ENCODE measurements at places on chromosomes 12 and 14.
A peak's percentile ranks its signal among the peaks of the same experiment; 100 is the strongest.

DNA sequence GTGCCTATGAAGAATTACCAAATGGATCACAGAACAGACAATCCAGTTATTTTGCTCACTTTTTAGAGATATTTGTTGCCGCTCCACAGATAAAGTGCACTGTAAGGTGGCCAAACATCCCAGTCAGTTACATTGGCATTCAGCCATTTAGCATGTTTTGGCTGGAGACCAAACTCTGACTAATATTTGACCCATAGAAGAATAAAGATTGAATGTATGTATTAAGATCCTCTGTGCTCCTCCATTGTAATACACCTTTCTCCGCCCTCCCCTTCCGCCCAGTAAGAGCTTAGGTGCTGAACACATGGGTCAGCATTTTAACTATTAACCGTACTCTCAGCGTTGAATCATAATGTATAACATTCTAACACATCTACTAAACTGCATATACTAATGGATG lies 163.4 kb downstream of the ANO6 start:
- DNase-seq = no peak

GRCh38 chr12:105850103-105850968 lies 288.4 kb downstream of the NUAK1 start:
- DNase-seq = no peak

GRCh38 chr14:24279301-24280186 lies 8.1 kb upstream of the RABGGTA start:
- DNase-seq = peak; percentile 61

GRCh38 chr12:7605900-7606465 lies 59.7 kb downstream of the APOBEC1 start:
- no peak for DNase-seq

DNA sequence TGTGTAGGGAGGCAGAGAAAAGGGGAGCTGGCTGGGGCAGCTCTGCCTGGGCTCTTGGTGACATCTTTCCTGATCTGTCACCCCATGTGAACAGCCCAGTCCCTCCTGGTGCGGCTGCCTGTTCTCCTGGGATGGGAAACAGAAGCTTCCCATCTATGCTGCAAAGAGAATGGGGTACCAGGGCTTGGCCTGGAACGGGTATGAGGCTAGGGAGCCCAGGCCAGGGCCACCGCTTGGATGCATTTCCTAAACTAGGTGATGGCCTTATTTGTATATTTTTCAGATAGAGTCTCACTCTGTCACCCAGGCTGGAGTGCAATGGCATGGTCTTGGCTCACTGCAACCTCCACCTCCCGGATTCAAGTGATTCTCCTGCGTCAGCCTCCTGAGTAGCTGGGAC lies 48.6 kb upstream of the PRMT8 start:
- DNase-seq = no peak

DNA sequence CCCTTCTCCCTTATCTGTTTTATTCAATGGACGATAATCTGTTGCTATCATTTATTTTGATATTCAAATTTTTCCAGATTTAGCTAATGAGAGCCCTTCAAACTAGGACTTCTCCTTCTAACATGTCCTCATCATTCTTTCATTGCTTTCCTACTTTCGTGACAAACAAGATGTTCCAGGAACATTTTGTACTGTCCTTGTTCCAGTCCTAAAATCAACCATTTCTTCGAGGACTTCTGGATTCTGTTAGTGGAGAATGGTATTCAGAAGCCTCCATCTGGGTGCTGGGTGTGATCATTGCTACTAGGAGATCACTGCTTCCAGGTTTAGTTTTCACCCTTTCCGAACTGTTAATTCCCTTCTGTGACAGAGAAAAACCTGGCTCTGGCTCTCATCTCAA lies 29.5 kb upstream of the FBXO34 start:
- DNase-seq = no peak

GRCh38 chr12:579420-580110 lies 83.7 kb downstream of the NINJ2 start:
- DNase-seq = no peak

GRCh38 chr12:104672096-104672445 lies 215.3 kb downstream of the CHST11 start:
- no peak for DNase-seq

DNA sequence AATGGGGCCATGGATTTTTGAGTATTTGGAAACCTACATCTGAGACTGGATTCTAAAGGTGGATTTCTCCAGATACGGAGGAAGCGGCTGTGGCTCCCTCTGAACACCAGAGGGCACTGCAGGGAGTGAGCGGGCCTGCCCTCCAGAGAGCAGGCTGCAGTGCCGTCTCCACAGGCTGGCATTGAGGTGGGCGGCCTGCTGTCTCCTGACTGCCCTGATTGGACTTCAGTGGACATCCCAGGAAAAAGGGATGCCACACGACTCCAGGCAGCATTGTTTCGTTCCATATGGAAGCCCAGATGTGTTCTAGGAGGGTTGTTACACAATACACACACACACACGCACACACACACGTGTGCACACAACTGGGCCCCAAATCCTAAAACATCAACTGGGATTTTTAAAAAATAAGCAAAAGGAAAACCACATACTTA lies 20.9 kb upstream of the ANO2 start:
- peak; percentile 15 for DNase-seq

DNA sequence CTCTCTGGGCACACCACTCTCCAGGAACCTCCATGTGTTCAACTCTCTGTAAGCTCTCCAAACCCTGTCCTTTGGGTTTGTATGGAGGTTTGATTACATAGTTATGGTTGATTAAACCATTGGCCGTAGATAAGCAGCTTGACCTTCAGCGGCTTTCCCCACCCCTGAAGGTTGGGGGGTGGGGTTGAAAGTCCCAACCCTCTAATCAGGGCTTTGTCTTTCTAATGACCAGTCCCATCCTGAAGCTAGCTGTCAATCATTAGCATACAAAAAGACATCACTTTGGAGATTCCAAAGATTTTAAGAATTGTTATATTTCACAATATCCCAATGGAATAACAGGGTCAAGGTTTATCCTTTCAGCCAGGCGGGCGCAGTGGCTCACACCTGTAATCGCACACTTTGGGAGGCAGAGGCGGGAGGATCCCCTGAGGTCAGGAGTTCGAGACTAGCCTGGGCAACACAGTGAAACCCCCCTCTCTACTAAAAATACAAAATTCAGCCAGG lies 8.4 kb downstream of the FAM186A start:
- no peak for DNase-seq

DNA sequence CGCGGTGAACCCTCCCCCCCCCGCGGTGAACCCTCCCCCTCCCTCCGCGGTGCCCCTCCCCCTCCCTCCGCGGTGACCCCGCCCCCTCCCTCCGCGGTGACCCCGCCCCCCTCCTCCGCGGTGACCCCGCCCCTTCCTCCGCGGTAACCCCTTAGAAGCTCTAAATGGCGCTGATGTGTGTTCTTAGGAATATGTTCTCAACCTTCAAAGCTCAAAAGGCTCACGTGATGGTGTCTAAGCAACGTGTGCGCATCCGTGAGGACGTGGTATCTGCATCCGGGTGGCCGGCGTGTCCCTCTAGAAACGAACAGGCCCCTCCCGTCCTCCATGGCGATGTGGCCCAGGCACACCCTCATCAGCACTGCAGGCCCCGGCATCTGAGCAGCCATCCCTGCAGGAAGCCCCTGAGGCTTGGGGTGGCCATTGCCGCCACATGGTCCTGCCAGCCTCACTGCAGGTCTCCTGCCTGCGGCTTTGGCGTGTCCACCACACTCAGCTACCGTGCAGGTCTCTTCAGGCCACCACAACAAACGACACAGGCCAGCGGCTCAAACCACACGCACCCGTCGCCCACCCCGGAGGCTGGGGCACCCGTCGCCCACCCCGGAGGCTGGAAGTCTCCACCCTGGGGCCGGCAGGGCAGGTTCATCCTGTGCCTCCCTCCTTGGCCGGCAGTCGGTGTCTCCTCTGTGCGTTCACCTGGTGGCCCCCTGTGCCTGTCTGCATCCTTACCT lies 14.5 kb upstream of the FBRSL1 start:
- DNase-seq = no peak

DNA sequence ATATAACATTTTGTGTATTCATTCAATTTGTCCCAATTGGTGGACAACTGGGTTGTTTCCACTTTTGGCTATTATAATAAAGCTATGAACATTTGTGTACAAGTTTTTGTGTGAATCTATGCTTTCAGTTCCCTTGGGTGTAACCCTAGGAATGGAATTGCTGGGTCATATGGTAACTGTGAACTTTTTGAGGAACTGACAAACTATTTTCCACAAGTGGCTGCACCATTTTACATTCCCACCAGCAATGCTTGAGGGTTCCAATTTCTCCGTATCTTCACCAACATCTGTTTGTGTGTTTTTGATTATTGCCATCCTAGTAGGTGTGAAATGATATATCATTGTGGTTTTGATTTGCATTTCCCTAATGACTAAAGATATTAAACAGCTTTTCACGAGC lies 13.0 kb downstream of the LPCAT3 start:
- no peak for DNase-seq

- no peak for DNase-seq
Measured at GRCh38 chr12:108313241-108313605, 25.9 kb downstream of the CMKLR1 start.

DNA sequence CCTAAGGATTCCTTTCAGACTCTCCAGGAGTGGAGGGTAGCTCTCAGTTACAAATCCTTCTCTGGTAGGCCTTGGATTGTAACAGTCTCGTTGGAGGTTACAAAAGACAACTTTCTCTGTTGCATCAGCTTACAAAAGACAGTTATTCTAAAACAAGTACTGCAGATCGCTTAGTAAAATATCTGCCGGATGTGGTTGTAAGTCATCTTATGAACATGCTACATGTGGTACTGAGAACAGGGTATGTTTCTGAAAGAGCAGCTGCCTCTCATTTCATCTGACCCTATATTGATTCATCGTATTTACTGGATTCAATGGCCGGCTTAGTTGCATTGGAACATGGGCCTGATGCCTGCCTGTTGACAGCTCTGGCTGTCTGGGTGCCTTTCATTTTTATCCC lies 157.4 kb downstream of the PTCSC3 start:
- DNase-seq = no peak

GRCh38 chr12:4518106-4518728 lies 20.5 kb upstream of the RAD51AP1 start:
- DNase-seq = no peak

DNA sequence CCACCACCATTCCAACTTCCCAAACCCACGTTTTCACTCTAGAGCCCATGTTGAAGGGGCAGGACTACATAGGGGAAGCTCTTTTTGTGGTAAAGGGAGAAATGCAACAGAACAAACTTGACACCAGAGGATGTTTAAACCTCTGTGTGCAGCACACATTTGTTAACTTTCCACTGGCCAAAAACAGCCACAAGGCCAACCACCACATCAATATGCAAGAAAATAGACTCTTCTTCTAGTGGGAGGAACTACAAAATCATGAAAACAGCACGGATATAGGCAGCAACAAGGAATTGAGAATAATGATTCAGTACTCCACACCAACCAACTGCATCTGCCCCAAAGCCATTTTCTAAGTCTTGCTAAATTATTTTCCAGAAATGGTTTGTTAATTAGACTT lies 66.3 kb upstream of the CEP83 start:
- no peak for DNase-seq

GRCh38 chr14:68857516-68858070 lies 64.7 kb upstream of the ZFP36L1 start:
- DNase-seq = no peak

DNA sequence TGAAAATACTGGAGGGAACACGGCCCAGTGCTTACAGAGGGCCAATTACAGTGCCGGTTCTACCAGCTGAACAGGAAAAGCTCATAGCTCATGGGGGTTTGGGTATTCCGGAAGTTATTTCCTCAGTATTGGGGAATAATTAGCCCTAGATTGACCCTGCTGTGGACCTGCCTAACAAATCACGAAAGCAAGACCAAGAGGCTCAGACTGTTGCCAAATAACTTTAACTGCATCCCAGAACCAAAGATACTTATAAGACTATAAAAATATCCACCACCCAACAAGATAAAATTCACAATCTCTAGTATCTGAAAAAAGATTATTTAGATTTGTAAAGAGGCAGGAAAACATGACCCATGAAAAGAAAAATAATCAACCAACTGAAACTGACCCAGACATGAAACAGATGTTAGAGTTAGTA lies 8.0 kb upstream of the OR5AU1 start:
- no peak for DNase-seq

Measured in CD4-positive, alpha-beta T cell treated with Interleukin-15 for 4 hours (primary cell).